ENCODE measurements at places on chromosomes 4 and X.

GRCh38 chrX:40273356-40274050 is 175.7 kb upstream of the BCOR start:
- DNase-seq = no peak

DNA sequence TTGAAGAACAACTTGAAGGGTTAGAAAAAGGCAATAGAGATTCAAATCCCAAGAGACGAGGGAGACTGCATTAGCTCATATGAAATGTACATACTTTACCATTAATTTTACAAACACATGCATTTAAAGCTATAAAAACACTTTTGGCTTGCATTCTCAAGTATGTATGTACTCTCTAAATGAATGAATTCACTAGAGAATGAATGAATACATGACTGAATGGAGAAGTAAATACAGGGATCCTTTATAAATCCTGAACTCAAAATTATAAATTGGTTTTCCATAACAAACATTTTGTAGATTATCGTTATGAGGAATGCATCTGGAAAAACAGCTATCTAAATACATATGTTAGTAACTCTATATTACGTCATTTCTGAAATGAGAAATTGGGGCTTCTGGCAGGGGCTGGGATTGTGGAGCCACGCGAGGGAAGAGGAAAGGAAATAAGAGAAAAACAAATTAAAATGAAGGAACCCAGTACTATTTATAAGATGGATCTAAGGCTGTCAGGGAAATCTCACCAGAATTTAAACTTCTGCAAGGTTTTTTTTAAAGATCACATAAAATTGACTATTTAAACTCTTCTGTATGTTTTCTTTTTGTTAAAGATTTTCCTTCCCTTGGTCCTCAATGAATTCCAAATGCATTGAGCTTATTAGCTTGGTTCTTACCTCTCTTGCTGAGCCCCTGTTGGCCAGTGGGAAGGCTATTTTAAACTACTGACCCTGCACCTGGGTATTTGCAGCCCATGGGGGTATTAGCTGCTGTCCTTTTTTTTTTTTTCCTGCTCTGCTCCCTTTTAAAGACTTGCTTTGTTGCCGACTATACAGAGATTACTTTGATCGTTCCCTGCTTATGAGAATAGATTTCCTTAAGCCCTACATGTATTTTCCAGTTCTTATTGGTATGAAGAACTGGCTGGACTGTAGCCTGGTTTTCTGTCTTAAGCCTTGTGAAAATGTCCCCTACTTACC is 207.8 kb downstream of the ADGRL3 start:
- no peak for DNase-seq

- peak; percentile 6 for DNase-seq
Measured at GRCh38 chr4:101790521-101791181, at the start of gene BANK1. BANK1 (plus strand) TSS chr4:101790730; CDS start chr4:101790881, 151 bp downstream.

DNA sequence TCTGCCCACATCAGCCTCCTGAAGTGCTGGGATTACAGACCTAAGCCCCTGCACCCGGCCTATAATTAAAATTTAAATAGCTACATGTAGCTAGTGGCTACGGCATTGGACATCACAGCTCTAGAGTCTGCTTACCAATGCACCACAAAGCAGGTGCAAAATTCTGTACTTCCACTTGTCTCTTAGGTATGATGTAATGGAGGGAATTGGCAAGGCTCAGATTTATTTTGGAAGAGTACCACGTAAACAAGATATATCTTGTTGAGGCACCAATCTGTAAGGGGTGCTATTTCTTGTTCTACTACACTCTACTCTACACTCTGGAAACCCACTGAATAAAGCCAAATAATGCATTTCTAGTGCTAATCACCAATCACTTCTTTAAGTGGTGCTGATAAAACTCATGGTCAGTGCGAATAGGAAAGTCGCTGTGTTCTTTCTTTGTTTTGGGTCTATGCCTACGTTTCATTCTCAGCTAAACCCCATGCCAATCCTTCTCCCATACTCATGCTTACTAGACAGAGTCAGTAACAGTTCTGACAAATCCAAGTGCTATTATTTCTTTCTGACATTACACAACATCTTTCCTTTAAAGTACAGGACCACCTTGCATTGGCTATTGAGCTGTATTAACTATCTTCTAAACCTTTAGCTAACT is 92.3 kb downstream of the GC start:
- DNase-seq = no peak

GRCh38 chr4:23828020-23828715 is 61.7 kb downstream of the PPARGC1A start:
- no peak for DNase-seq

DNA sequence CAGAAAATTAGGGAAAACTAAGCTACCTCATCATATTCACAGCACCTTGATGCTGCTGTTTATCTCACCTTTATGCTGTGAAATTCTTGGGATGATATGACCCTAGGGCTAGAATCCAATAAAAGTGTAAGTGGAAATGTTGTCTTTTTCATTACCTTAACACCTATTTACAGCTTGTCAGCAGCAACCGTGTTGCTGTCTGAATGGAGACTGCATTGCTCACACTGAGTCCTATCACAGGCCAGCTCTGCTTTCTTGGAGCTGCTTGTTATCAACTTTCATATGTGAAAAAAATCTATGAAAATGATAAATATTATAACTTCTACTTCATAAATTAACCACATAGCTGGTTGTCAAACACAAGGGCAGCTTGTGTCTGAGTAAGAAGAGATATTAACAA is 789.5 kb downstream of the TECRL start:
- DNase-seq = no peak

- no peak for DNase-seq
Measured at GRCh38 chr4:102501447-102501696, 213 bp downstream of the NFKB1 start.
